ENCODE measurements at places on chromosomes 1 and 21. TPM values are rescaled to one million over a fixed set of nuclear protein-coding genes. Genes with fewer than 3 reads are reported as not detected.

CFHR1 gene
- 1.1 TPM for total RNA-seq

SLC50A1 gene
- total RNA-seq, result 39.3 TPM

SPATA46 gene
- not detected for total RNA-seq

GRCh38 chr1:1120866-1121591 lies 5.1 kb upstream of the C1orf159 start:
- DNase-seq, result no peak

GRCh38 chr1:195105281-195105680 lies 1503.0 kb downstream of the KCNT2 start:
- no peak for DNase-seq

DNA sequence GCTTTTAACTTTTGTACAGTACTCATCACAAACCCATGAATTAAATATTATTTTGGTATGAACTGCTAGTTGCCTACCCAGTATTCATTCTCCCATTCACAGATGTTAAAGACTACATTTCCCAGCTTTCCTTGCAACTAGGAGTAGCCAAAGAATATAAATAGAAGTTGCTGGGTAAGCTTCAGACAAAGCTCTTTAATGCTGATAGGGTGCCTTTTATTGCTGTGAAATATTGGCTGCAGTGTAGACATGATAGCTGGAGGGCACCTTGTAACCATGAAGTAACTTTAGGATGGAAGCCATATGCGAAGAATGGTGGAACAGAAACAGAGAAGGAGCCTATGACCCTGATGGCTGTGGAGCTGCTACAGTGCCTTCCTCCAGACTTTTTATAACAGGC lies 16.7 kb downstream of the JUN start:
- DNase-seq, result no peak

GRCh38 chr1:43274125-43274803 lies 4.5 kb downstream of the TMEM125 start:
- peak; percentile 53 for DNase-seq

DNA sequence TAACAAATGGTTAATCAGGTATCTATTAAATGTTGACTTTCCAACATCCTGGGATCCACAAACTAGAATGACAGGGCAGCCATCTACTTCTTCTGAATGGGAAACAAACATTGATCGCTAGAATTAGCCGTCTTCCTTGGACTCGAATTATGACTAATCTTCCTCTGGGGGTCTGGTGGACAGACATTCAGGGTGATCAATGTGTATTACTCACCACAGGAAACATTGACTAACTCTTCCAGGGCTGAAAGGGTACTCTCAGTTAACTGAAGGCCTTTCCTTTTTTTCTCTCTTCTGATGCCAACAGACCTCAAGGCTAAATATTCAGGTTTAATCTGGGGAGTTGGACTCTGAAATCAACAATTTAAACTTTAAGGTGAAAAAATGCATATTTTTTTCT lies 9.5 kb downstream of the NOL9 start:
- peak; percentile 68 for DNase-seq

DNA sequence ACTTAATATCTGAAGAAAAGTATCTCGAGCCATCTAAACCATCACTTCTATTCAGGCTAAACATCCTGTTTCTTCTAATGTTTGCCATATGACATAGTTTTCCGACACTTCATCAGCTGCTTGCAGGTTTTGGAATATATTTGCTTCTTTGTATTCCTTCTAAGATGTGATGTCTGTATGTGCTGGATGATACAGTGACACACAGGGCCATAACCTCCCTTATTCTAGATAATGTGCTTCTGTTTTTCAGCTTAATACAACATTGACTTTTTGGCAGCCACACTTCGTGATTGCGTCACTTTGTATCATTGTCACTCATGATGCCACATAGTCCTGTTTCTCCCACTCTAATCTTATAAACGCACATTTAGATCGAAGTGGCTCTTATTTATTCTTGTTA lies 156.3 kb downstream of the CRB1 start:
- DNase-seq, result no peak

DNA sequence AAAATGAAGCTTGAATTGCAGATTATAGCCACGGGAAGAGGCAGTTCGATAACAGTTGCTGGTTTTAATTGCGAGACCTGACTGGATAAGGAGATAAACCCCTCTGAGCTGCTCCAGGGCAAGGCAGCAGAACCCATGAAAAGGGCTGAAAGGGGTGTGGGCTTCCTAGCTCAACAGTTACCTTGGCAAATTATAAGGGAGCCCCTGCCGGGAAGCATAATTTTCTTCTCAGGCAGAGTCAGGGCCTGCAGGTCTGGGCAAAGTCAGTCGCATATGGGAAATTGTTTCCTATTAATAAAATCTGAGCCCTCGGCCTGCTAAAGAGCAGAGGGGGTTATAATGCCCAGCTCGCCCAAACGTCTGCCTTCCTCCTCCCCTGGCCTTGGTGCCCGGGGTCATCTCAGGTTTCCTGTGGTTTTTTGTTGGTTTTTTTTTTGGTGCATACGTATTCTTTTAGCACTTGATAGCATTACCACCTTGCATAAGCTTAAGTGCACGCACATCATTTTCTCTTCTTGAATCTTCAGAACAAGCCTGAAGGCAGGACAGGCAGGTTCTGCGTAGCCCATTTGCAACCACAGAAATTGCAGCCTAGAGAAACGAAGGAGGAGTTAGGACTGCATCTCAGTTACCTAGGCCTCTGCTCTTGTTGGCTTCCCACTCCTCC lies 33.9 kb upstream of the SELENON start:
- no peak for DNase-seq

DNA sequence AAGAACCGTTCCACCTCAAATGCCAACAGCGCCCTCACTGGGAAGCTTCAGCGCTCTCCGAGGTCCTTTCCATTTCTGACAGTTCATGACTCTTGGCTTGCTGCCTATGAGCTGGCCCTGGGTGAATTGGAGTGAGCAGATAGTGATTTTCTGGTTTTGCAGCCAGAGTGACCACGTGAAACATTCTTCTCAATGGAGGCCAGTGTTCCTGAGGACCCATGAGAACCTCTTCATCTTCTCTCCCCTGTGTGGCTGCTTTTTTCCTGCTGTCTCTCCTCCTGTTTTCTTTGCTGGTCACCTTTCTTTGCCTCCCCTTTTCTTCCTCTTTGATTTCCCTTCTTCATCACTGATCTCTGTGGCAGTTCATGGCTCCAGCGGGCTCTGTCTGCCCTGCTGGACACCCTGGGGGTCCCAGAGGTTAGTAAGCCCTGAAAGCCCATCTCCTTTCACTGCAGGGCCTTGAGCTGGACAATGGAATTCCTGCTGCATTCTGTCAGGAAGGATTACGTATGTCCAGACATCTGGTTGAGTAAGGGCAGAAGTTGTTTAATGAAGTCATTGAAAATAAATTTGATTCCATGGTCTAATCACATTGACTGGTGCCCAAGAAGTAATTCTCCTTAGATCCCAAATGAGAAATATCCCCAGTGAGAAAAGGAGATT lies 29.9 kb downstream of the VASH2 start:
- peak; percentile 41 for DNase-seq

GRCh38 chr1:197481101-197481500 lies 213.0 kb downstream of the CRB1 start:
- DNase-seq, result no peak

GRCh38 chr1:2460996-2461751 lies 14.9 kb upstream of the PLCH2 start:
- no peak for DNase-seq

GRCh38 chr1:208219098-208219658 lies 25.0 kb downstream of the PLXNA2 start:
- DNase-seq, result no peak

GRCh38 chr1:92299477-92300150 lies 755 bp downstream of the RPAP2 start:
- peak; percentile 18 for DNase-seq

Data from fibroblast of the aortic adventitia (primary cell).